EL (cell line): ENCODE measurements at places on chromosomes 1 and 21.

DNA sequence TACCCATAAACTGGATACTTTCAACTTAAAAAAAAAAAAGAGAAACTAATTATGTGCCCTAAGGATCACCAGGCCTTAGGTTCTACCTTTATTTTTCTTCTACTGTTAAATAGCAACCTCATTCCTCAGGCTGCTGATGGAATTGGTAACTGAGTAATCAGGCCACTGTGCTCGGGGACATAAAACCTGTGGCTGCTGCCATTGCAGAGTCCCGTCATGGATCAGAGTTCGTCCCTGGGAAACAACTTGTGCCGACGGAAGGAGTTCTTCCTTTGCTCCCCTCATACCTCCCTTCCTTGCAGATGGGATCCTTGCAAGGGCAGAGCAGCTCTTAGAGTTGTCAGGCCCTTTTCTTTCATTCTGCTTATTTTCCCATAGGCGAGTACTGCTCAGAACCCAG is 123.6 kb downstream of the PBX1 start:
- DNase-seq = no peak

- no peak for DNase-seq
These were observed 534 bp downstream of the DNAJC28 start for GRCh38 chr21:33490991-33491372.

DNA sequence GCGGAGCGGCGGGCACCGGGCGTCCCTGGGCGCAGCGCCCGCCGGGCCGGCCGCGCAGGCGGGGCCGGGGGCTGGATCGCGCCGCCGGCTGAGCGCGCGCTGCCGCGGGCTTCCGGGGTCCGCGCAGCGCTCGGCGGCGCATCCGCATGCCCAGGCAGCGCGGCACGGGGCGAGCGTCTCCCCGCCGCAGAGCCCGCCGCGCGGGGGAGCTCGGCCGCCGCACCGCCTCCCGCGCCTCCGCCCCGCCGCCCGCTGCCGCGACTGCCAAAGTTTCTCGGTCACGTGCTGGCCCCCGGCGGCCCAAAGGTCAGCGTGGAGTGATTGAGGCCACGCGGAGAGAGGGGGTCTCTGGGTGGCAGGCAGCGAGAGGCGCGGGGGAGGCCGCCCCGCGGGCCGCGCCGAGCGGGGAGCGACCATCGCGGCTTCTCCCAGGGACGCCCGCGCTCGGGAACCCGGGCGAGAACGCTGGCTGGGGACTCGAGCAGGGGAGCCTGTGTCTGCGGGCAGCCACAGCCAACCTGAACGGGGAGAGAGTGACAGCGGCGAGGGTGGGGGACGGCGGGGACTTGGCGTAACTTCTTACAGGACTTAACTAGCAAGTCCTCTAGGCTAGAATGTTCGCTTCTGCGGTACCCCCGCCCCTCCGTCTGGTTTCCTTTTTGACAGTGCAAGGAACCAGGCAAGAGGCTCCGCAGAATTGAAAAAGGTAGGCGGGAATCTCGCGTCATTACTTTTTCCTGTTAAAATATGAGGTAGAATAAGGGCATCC is at the start of gene ILDR2:
TSS of gene ILDR2 (minus strand) at position 180 of the 769 bp plus-strand sequence. CDS start 272 bp downstream, outside the sequence.
- peak; percentile 26 for DNase-seq

GRCh38 chr1:60255565-60255964 is 182.0 kb upstream of the C1orf87 start:
- DNase-seq = peak; percentile 36

GRCh38 chr1:150813028-150813707 is 5.1 kb upstream of the CTSK start:
- DNase-seq = peak; percentile 62

GRCh38 chr1:184664661-184665060 is 90.0 kb downstream of the EDEM3 start:
- no peak for DNase-seq

DNA sequence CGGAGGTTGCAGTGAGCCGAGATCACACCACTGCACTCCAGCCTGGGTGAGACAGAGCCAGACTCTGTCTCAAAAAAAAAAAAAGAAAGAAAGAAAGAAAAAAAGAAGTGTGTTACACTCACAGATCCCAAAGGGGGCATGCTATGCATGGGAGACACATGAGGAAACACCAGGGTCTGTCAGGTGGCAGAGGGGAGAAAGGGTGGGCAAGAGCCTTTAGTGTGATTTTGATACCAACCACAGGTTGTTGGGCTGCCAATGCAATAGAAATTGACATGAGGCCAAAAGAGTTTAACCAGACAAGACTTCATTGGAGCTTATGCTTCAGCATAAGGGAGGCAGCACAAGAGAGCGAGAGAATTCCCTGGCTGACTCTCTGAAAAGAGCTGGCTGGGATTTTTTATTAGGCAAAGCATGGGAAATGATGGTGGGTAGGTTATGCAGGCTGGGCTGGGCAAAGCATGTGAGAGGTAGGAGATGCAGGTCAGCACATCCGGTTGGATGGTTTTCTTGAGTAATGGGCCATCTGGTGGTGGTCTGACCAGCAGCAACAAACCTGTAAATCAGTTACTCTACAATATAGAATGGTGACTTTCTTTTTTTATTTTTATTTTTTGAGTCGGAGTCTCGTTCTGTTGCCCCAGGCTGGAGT is 11.7 kb upstream of the EXTL1 start:
- DNase-seq = no peak

GRCh38 chr1:223270155-223270554 is 93.8 kb downstream of the SUSD4 start:
- no peak for DNase-seq

- DNase-seq = peak; percentile 52
These were observed 24.6 kb downstream of the NUF2 start for GRCh38 chr1:163346326-163346870.

DNA sequence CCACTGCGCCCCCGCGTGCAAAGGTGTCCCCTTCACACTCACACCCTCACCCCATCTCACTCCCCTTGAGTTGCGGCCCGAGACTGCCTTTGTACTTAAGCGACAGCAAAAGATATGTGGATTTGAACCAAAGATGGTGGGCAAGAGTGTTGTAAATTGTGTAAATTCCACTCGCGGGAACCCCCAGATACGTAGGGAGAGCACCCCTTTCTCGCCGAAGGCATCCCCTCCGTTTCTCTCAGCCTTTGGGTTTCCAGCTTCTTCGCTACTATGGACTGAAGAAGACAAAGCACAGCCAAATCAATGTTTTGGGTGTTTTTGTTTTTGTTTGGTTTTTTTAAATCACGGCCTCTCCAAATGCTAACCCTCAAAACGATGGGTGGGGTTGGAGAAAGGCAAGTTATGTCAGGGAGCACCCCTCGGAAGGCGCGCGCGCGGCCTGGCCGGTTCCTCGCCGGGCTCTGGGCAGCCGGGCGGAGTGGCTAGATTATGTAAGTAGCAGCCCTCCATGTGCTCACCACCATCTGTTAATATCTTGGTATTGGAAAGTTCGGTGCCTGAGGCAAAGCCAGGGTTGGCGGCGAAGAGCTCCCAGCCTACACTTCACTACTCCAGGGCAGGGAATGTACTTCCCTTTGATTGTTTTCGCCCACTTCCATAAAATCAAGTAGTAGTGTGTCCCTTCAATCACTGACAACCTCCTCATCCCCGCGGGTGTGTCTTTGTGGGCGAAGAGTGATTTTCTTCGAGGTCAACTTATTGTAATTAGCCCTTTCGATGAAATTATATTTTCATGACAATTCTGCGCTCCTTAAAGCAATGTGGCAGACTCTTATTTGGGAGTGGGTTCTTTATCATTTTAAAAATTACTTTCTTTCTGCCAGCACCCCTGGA is 4.0 kb upstream of the PROX1 start:
- DNase-seq = no peak

DNA sequence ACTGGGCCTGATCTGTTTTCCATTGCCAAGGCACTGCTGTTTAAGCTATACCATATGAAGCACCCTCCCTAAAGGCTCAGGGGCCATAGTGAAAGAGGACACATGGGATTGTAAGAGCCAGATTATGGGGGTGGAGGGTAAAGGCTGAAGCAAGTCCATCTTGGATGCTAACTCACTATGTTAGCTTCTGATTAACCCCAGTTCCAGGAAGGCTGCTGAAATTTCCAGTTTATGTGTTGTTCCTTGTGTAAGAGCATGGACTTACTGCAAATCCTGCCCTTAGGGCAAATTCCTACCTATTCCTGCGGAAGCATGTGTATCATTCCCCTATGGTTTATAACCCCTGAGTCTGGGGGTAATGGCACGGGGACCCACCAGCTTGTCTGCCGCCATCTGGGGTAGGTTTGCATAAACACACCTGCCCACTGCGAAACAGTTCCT is 91.8 kb upstream of the SERBP1 start:
- no peak for DNase-seq

GRCh38 chr1:1940123-1940425 is 21.0 kb upstream of the TMEM52 start:
- DNase-seq = no peak

DNA sequence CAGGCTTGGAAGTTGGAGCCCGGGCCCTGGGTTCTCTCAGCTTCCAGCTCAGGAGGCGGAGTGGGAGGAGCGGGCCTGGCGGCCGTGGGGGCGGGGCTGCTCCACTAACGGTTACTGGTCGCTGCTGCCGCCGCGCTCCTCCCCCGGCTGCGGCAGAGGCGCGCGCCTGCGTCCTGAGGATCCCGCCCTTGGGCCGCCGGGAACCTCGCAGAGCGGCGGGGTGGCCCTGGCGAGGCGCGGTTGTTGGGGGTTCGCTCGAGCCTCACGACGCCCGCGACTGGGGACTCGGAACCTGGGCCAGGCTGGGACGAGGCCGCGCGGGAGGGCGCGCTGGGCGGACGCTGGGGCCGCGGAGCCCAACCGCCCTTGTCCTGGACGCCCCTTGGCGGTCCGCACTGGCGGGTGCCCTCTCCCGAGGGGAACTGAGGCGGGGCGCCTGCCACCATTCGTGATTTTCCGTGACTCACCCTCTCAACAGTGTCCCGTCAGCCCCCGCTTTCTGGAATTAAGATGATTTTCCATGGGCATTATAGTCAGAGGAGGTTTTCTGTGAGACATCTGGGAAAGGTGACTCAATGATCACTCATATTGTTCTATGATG is 34.1 kb downstream of the OR2G3 start:
- no peak for DNase-seq

DNA sequence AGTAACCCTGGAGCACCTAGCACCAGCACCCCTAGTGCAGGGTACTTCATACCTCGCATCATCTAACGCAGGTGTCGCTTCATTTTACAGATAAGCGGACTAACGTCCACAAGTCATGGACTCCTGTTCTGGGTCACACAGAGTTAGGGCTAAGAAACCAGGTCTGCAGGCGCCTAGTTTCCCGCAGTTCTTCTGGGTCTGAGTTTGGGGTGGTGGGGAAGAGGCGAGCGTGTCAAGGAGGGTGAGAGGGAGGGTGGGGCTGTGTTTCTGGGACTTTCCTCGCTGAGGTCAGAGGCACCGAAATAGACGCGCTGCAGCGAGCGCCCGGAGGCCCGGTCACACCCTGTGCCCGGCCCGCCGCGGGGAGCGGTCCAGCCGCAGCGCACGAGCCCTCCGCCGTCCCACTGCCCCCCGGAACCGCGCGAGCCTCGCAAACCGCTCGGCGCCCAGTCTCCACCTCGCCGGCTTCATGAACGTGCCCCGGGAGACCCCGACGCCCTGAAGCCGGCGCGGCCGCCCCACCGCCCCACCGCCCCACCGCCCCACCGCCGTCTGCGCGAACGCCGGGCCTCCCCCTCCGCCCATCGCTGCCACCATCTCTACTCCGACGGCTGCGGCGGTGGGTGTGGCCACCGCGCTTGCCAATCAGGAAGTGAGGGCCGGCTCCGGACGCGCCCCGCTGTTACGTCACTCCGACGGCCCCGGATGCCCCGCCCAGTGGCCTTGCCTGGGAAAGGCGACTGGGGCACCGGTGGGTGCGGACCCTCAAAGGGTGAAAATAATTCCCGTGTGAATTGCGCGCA is 12.3 kb downstream of the IFI6 start:
- peak; percentile 86 for DNase-seq

DNA sequence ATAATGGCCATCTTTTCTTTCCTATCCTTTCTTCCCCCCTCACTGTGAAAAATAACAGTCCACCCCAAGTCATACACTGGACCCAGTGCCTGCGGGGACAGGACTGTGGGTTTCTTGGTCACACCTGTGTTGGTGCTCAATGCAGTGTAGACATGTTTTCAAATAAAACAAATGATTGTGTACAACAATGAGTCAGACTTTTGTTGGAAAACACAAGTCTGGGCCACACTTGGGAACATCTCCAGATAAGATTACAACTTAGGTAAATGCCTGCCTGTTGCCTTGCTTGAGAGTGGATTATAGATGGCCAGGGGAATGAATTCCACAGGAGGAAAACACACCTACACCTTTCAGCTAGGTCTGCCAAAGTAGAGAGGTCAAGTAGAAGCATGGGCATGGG is 34.1 kb downstream of the PDPN start:
- DNase-seq = no peak

DNA sequence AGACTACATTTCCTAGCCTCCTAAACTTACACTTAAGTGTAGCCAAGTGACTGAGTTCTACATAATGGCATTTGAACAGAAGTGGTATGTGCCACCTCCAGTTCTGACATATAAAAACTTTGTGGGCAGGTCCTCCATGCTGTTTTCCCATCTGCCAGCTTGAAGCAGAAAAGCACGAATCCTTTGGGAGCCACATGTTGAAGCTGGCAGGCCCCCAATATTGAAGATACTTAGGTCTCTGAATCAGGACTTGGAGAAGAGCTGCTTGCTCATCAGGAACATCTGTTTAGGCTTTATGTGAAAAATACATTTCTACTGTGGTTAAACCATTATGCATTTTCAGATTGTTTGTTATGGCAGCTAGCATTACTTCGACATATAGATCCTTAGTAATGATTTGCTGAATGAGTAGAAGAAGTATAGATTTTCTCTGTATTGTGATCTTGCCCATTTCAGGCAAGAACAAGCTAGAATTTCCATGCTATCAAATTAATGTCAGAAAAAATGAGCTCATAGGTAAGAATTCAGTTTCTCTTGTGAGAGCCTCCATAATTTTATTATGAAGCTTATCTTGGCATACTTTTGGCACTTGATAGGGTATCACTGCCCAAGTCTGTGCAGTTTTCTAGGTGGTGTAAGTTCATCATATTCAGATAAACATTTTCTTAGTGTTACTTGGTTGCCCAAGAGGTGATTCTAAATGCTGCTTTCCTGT is 68.4 kb downstream of the GDAP2 start:
- DNase-seq = peak; percentile 64

- DNase-seq = no peak
These were observed 35.4 kb downstream of the KIAA1614 start for GRCh38 chr1:180947901-180948640.

GRCh38 chr1:235745503-235746136 is 96.0 kb upstream of the GNG4 start:
- no peak for DNase-seq
